ENCODE measurements at places on chromosomes 11 and 22. TPM values are rescaled to one million over a fixed set of nuclear protein-coding genes. Genes with fewer than 3 reads are reported as not detected.
A peak's percentile ranks its signal among the peaks of the same experiment; 100 is the strongest.

- DNase-seq: no peak
These were observed 1.7 kb downstream of the TOM1 start for GRCh38 chr22:35301372-35301874.

DNA sequence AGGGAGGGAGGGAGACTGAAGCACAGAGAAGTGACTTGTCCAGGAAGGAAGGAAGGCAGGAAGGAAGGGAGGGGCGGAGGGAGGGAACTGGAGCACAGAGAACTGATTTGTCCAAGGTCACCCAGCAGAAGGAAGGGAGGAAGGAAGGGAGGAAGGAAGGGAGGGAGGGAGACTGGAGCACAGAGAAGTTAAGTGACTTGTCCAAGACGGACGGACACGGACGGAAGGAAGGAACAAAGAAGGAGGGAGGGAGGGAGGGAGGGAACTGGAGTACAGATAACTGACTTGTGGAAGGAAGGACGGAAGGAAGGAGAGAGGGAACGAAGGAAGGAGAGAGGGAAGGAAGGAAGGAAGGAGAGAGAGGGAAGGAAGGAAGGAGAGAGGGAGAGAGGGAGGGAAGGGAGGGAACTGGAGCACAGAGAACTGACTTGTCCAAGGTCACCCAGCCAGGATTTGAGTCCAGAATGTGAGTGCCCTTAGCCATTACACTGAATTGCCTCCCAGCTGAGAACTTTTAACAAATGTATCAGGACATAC lies 1.5 kb downstream of the SLC35F2 start:
- DNase-seq: no peak

GRCh38 chr11:18749681-18750319 lies 23.8 kb upstream of the IGSF22 start:
- DNase-seq: peak; percentile 60

DNA sequence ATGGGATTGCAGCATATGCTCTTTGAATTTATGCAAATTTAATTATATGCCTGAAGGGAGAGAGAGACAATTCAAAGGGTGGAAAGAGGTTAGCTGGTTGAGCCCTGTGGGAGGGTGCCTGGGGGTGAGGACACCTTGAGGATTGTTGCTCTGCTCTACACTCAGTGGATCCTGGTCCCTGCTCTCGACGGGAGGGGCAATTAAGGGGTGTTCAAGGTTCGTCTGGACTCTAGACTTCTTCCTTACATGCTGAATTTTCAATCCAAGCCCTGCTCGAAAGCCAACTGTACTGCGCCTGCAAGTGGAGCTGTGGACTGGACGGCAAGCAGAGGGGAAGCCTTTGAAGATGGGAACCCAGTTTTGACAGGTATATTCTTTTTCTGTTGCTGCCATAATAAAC lies 15.5 kb upstream of the OR5M11 start:
- no peak for DNase-seq

The OR4D11 gene
- total RNA-seq: not detected

The CHID1 gene
- 36.9 TPM for total RNA-seq

- DNase-seq: no peak
These were observed 388 bp downstream of the HINFP start for GRCh38 chr11:119121811-119122124.

DNA sequence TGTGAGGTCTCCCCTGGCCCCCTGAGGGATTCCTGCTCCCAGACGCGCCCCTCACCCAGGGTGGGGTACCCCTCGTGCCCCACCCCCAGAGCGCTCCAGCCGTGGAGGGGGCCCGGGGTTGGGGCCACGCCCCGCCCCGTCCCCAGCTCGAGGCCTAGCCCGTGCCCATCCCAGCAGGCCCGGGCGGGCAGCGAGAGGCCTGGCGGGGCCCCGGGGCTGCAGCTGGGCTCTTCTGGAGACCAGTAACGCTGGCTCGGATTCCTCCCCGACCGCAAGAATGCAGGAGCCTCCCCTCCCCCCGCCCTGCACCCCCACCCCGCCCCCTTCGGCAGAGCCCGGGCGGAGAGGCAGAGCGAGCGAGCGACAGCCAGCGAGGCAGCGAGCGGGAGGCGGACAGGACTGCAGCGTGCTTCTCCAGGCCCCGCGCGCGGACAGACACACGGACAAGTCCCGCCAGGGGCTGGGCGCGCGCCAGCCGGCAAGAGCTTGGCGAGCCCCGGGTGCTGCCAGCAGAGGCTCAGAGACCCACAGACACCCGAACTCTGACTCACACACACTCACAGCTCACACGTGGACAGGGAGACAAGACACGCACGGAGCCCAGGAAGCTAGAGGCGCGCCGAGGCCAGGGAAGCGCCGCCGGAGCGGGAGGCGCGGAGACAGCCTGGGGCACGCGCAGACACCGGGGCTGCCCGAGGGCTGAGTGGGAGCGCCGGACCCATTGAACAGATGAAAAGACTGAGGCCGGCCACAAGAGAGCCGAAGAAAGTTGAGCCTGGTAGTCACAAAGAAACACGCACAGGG lies 15.2 kb downstream of the BCL9L start:
- peak; percentile 94 for DNase-seq

DNA sequence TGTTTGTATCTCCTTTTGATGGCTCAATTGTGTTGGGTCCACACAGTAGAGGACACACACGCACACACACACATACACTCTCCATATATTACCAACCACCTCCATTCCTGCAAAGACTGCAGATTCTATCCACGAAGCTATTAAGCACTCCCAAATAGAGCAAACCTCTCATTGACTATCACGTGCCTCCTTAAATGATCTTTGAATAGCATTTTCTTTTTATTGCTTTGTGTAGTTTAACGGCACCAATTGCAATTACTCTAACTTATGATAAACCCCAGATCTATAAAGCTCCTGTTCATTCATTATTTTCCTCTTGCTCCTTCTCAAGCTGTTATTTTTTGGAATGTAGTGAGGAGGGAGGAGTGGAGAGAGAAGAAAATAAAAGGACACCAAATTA lies 204.7 kb downstream of the ST3GAL4 start:
- DNase-seq: no peak

DNA sequence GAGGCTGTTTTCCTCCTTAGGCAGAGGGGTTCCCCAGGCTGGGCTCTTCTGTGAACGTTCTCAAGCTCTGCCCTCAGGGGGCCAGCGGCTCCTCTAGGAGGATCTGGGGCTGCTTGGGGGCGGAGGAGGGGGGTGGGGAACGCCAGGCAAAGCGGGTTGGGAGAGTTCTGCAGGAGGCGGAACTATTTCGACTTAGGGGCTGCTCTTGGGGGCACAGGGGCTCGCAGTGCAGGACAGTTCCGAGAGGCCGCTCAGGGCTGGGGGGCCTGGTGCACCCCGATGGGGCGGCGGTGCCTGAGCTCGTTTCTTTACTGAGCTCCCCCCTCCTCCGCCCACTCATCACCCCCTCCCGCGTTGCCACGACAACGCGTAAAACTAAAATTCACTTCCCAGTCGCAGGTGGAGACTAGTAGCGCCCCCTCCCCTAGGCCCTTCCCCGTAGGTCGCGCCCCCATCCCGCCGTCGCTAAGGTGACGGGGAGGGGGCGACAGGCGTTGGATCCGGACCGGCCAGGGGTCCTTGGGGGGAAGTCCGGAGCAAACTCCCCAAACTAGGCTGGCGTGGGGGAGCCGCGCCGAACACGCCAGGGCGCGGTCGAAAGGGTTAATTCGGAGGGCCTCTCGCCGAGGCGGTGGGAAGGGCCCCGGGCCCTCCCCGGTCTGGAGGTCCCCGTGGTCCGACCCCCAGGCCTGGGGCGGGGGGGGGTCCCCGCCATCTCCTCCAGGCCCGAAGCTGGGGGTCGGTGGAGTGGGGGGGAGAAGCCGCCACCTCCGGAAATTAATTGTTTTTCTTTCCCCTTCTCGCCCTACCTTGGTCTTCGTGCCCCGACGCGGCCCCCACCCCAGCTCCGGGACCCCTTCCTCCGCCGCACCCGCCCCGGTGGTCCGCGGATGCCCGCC lies 857 bp downstream of the SHANK3 start:
- peak; percentile 91 for DNase-seq

- DNase-seq: no peak
These were observed 39.0 kb downstream of the DDX10 start for GRCh38 chr11:108703916-108704315.

The OR8K5 gene
- not detected for total RNA-seq

GRCh38 chr11:84800755-84801346 lies 826.3 kb downstream of the DLG2 start:
- DNase-seq: peak; percentile 11

DNA sequence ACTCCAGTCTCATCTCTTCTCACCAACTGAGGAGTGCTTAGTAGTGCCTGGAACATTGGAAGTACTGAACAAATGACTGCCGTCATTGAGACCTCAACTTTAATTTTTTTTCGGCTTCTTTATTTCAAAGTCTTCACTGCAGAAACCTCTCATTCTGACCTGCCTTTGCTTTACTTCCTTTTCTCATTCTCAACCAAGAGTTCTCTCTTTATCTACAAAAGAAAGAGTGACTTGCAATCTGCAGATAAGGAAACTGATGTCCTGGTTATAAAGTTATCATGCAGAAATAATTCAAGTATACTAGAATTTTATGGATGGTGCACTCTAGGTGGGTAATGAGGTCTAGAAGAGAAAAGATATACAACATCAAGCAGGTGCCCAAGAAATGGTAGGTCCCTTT lies 1.2 kb upstream of the EED start:
- no peak for DNase-seq

The KRTAP5-7 gene
- not detected for total RNA-seq

GRCh38 chr11:59611570-59612565 lies 3.7 kb downstream of the OSBP start:
- DNase-seq: no peak

The C11orf87 gene
- not detected for total RNA-seq

DNA sequence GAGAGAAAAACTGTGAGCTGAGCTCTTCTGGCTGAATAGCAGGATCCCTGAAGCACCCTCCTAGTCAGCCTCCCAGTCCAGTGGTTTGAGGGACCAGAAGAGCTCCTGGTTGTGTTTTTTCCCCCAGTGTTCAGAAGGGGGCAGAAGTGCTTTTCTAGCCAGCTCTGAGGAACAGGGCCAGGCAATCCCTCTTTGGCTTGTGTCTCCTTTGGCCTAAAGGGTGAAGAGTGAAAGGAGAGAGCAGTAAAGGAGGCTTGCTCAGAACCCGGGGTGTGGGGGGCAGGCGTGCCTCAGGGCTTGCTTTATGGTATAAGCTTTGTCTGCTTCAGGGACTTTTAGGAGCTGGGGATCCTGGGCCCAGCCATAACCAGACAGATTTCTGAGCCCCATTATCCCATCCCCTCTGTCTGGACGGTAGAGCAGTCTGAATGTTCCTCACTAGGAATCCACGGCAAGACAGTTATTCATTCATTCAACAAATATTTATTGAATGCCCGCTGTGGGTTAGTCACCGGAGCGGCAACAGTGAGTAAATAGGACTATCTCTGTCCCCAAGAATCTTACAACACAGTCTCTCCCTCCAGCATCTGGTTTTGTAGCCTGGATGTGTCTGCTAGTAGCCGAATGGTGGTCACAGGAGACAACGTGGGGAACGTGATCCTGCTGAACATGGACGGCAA lies 14.5 kb downstream of the ACP2 start:
- DNase-seq: peak; percentile 70

GRCh38 chr11:128764424-128765095 lies 70.7 kb downstream of the FLI1 start:
- peak; percentile 50 for DNase-seq

GRCh38 chr11:112797092-112797491 lies 164.1 kb upstream of the NCAM1 start:
- peak; percentile 84 for DNase-seq

The LZTR1 gene
- 28.3 TPM for total RNA-seq

GRCh38 chr11:27281740-27282590 lies 81.0 kb downstream of the CCDC34 start:
- no peak for DNase-seq

DNA sequence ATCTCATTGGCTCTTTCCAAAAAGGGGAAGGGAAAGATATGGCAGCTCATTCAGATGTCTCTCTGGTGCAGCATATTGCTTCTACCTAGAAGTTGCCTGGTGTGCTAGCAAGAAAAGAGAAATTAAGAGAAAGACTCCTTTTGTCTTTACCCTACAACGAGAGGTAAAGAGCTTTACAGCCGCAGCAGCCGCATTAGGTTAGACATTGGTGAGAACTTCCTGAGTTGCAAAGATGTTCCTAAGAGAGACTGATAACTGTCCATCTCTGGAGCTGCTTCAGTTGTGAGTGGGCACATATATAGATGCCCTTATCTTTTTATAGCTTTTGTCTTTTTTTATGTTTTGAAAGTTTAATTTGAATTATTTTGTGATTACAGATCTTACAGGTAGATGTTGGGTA lies 80.8 kb upstream of the NNMT start:
- DNase-seq: no peak

The MRE11 gene
- 18.5 TPM for total RNA-seq

GRCh38 chr11:18802381-18803257 lies 11.0 kb upstream of the PTPN5 start:
- DNase-seq: peak; percentile 65

DNA sequence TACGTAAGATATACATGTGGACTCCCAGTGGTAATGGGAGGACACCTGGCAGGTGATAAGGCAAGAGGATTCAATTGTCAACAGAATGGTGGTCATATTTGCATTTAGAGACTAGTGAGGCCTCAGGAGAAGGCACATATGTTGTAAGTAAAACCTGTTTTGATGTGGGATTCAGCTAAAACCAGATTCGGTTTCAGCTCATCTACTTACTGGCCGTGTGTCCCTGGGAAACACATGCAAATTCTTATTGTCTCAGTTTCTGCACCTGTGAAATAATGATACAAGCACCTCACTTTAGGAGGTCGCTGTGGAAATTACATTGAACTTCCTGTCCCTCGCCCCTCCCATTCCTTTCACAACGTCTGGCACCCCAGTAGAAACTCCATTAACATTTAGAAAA lies 78.9 kb upstream of the FIBIN start:
- peak; percentile 2 for DNase-seq

GRCh38 chr11:132590554-132590953 lies 941.7 kb downstream of the OPCML start:
- no peak for DNase-seq

DNA sequence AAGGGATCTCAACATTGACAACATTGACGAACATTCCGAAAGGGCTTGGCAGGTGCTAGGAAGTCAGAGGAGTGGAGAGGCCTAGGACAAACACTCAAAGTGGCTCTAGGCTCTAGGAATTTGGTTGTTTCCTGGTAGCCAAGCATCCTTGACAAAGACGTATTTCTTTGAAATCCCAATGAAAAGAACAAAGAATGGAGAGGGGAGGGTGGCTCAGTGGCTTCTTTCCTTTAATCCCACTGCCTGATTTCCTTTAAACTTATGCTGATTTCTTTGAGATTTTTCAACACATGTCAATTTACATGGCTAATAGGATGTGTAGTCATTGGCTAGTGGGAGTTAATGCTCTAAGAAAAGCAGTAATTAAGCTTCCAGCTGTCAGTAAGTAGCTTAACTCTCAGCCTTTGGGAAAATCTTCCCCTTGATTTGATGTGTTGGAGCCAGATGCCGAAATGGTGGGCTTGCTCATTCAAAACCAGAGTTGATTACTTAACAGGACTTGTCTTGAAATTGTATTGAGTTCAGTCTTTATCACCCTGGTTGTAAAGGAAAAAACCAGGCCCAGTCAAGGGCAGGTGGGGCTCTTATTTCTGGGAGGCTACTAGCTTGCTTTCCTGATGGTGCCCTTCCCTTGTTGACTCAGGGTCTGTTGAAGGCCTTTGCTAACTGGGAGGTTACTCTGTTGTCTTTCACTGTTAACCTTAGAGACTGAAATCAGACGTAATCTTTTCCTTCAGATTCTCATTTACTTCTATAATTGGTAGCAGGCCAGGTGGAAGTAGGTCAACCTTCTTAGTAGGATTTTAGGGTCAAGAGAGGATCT lies 44.6 kb upstream of the SORL1-AS1 start:
- DNase-seq: no peak
